Smooth muscle cell of the pulmonary artery (primary cell): ENCODE measurements at places on chromosomes 7 and 10. TPM values are rescaled to one million over a fixed set of nuclear protein-coding genes. Genes with fewer than 3 reads are reported as not detected.

STOX1 gene
- total RNA-seq: 0.07 and 0.13 TPM in 2 replicates

ENKUR gene
- total RNA-seq: 0.07 and 0.17 TPM in 2 replicates

SLIT1 gene
- total RNA-seq: 0.07 and 0.13 TPM in 2 replicates

CHAT gene
- total RNA-seq: not detected in 2 replicates

ATOH7 gene
- 0.07 TPM in 1 of 2 replicates, not detected in the other for total RNA-seq

MRLN gene
- total RNA-seq: not detected in 2 replicates

KIAA1549 gene
- 0.85 and 1.6 TPM in 2 replicates for total RNA-seq

PVRIG gene
- not detected in 2 replicates for total RNA-seq

NEUROG3 gene
- not detected in 2 replicates for total RNA-seq

FZD1 gene
- 14.9 and 24.2 TPM in 2 replicates for total RNA-seq

BRI3 gene
- total RNA-seq: 104 and 180 TPM in 2 replicates
